Left ventricle myocardium superior (tissue), 1 donor: ENCODE measurements at places on chromosomes 2 and 18. TPM values are rescaled to one million over a fixed set of nuclear protein-coding genes. Genes with fewer than 3 reads are reported as not detected.

Gene TMEM237
- total RNA-seq, result 14.0 TPM

Gene DPP10
- 0.27 TPM for total RNA-seq

GRCh38 chr2:24220554-24221291 lies 45.9 kb downstream of the FAM228A start:
- no peak for DNase-seq

DNA sequence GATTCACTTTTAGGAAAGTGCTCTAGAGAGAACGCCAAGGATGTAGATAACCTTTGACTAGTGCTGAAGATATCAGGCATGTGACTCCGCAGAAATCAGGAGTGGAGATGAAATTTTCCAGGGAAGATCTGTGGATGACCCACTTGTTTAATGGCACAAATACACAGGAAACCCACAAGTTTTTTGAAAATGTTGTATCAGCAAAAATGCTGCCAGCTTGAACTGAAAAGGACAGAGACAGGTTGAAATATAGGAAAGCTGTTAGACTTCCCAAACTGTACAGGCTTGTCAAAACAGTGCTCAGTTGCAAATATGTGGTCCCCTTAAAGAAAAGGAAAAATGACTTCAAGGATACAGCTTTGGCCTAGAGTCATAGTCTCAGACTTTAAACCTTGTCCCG lies 96.5 kb downstream of the PKP4 start:
- no peak for DNase-seq

- DNase-seq, result no peak
Measured at GRCh38 chr18:63098018-63098981, 221.3 kb downstream of the BCL2 start.

- no peak for DNase-seq
Measured at GRCh38 chr2:174815526-174815925, 51.3 kb upstream of the CHRNA1 start.

GRCh38 chr2:43943323-43943722 lies 52.5 kb downstream of the LRPPRC start:
- no peak for DNase-seq

GRCh38 chr2:239548965-239549595 lies 148.3 kb upstream of the HDAC4 start:
- no peak for DNase-seq

DNA sequence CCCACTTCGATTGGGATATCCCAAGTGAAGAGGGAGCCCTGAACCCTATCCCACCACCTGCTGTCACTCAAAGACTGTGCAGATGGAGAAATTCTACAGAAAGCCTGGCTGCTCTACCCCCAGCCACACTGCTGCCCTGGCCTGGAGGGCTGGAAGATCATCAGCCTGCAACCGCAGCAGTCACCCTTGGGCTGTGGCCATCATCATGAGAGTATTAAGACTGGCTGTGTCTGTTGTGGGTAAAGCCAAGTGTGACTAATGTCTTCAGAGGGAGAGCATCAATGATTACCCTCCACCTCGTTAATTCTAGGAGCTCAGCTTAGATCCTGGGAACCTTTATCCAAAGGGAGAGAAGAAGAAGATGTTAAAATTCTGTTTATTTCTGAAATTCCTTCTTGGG lies 221.5 kb downstream of the TFCP2L1 start:
- no peak for DNase-seq

GRCh38 chr18:67428805-67429204 lies 87.7 kb downstream of the DSEL start:
- no peak for DNase-seq
